ENCODE measurements at places on chromosomes 1 and 21.

DNA sequence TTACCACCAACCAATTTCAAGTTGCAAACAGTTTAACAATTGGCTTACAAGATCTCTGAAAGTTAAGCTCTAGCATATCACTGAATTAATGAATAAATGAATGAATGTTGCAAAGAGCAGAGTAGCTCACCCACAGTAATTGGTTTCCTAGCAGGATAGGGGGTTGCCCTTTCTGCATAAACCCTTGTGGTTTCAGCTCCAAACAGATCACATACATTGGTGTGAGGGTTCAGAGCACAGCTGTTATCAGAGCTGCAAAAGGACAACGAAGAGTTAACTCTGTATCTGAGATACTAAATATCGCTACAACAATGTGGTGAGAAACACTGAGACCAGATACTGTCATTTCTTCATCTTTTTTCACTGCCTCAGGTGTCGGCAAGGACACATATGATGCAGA lies 46.6 kb downstream of the NTNG1 start:
- DNase-seq = no peak

GRCh38 chr1:204409123-204409522 lies 2.5 kb downstream of the PPP1R15B start:
- no peak for DNase-seq

GRCh38 chr1:200737647-200738291 lies 924 bp upstream of the CAMSAP2 start:
- no peak for DNase-seq

DNA sequence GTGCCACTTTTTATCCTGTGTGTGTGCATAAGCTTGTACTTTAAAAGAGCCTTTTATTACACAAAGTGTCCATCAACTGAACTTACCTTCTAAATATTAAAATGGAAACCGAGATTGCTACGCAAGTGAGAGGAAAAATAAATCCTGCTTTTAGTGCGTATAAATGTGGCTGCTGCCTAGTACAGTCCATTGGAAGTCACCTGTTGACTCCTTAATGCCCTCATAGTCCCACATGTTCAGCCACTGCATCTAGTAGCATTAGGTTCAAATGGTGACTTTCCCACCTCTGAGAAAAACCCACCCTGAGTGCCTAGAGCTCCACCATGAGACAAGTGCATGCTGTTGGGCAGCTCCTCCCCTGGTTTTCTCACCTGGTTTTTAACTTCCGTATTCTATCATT lies 53.0 kb downstream of the LHX4 start:
- no peak for DNase-seq

DNA sequence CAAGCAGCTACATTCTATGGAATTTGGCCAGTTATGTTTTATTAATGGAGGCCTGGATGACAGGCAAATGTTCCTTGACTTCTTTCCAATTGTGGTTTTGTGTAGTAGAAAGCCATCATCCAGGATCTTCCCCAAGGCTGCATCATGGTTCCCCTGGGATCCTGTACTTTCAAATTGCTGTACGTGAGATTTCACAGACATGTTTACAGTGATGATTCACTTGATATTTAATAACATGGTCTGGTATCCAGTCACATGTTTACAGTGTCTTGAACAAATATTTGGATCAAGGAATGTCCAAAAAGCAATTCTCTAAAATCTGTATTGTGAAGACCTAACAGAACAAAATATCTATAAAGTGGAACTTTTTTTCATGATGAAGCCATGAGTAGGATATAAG lies 68.3 kb upstream of the ST6GALNAC3 start:
- DNase-seq = no peak

DNA sequence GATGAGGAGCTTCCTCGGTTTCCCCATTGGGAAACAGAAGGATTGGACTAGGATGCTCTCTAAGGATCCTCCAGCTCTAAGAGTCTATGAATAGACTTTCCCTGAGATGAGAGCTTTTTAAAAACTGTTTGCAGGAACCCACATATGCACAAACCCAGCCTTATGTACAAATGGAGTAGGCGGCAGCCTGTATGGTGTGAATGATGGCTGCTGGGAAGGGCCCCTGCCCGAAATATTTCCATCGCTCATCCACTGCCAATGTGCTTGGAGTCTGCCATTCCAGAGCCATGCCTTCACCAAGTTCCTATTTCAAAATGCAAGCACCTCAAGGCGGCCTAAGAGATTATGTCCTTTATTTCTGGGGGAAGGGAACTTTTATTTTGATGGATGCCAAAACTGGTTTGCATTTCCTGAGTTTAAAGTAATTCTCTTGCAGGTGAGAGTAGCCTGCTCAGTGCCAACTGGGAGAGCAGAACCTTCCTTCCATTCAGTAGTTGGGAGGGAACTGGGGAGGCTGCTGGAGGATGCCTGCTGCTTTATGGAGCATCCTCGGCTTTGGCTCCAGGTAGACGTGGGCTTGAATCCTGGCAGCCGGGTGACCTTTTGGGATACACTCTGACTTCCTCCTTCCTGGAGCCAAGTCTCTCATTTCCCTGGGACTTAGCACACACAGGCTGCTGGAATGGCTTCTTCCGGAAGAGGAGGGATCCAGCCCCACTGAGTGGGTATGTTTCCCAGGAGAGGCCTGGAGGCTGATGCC lies 165.9 kb downstream of the ACTL8 start:
- DNase-seq = no peak

GRCh38 chr21:39313042-39313570 lies 326 bp downstream of the BRWD1 start:
- DNase-seq = no peak

- DNase-seq = no peak
These were observed 49.8 kb downstream of the GREM2 start for GRCh38 chr1:240562111-240562590.
